ENCODE measurements at places on chromosomes 4 and X.

DNA sequence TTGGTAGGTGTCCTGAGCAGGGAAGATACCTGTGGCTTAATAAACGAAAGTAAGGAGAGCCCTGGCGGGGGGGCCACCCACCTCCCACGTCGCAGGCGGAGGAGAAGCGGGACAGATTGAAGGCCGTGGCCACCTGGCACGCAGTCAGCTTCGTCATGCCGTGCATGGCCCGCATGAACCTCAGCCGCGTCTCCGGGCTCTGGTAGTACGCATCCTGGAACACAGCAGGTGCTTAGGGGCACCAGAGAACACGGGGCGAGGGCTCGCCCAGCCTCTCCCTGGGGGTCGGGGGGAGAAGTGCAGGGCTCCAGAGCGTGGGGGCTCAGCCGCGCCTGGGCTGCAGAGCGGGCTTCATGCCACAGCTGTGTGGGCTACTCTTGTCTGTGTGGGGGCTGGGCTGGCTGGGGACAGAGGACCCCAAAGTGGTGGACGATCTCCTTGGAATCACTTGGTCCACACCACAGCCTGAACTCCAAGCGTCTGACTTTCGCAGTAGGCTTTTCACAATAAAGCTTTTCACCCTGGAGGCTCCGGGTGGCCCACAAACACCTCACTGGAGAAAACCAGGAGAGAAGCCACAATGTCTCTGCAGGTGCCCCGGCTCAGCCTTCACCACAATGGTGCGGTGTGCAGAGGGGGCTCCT is 27.1 kb upstream of the SLC25A6 start:
- DNase-seq, result no peak

DNA sequence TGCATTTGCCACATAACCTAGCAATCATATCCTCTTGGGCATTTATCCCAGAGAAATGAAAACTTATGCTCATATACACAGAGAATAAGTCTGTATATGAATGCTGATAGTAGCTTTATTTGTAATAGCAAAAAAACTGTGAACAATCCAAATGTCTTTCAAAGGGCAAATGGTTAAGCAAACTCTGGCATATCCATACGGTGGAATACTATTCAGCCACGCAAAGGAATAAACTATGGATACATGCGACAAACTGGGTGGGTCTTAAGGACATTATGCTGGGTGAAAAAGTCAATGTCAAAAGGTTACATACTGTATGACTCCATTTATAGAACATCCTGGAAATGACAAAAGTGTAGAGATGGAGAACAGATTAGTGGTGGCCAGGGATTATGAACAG is 17.6 kb upstream of the CBR4 start:
- no peak for DNase-seq

- DNase-seq, result no peak
Observed at GRCh38 chr4:3365871-3366842, 73.3 kb downstream of the RGS12 start.

GRCh38 chr4:159906517-159906916 is 803.6 kb downstream of the RAPGEF2 start:
- no peak for DNase-seq

DNA sequence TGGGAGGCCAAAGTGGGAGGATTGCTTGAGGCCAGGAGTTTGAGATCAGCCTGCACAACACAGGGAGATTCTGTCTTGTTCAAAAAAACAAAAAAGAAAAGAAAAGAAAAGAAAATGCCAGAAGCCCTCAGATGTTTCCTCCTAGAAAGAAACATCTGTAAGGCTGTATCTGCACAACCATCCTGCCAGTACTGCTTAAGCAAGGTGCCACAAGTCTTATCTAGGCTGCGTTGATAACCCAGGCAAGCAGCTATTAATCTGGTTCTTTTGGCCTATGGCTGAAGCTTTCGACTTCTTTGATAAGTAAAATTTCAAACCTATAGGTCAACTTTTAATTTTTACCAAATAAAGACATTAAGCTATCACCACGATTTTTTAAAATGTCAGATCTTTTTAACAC is 3.1 kb downstream of the COX18 start:
- no peak for DNase-seq

- DNase-seq, result no peak
Observed at GRCh38 chr4:1593458-1593857, 90.7 kb downstream of the FAM53A start.

DNA sequence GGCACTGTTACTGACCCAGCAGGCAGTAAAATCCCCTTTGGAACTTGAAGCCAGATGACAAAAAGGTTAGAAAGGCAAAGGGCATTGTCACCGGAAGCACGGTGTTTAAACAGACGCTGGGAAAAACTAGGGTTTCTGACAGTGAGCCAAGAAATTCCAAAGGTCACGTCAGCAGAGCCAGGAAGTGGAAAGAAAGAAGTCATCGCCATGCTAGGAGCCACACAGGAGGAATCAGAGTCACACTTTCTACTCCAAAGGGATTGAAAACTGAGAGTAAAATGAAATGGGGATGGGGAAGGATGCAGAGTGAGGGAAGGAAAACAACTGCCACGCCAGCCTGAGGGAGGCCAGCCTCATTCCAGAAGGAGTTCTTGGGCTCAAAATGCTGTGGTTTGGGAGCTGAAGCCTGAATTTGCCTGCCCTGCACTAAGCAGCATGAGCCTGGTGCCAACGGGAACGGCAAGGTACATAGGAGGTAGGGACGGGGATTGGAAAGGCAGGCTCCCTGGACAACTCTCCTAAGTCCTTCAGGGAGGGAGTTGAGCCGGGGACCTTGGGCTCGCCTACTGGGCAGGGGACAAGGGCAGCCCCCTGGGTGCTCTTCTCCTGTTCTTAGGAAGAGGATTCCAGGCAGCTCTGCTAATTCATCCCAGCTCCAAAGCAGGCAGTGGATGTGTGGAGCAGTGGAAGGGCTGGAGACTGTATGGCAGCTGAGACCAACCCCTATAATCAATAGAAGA is 66.8 kb downstream of the SOWAHB start:
- DNase-seq, result peak; percentile 50

Measured in neural progenitor cell (in vitro differentiated cells).